ENCODE measurements at places on chromosomes 6 and 20. TPM values are rescaled to one million over a fixed set of nuclear protein-coding genes. Genes with fewer than 3 reads are reported as not detected.

SYNDIG1 gene
- not detected for total RNA-seq

RNGTT gene
- total RNA-seq = 23.1 TPM

CST7 gene
- 700 TPM for total RNA-seq

NOX3 gene
- total RNA-seq = not detected

MATN4 gene
- total RNA-seq = not detected

GRCh38 chr6:134520181-134521115 is 202.5 kb upstream of the SGK1 start:
- H3K4me1 ChIP-seq = peaks cover 3% of the 10 kb centered on the region
- no peak for DNase-seq
- H3K4me3 ChIP-seq = no peak overlapping the region

DNA sequence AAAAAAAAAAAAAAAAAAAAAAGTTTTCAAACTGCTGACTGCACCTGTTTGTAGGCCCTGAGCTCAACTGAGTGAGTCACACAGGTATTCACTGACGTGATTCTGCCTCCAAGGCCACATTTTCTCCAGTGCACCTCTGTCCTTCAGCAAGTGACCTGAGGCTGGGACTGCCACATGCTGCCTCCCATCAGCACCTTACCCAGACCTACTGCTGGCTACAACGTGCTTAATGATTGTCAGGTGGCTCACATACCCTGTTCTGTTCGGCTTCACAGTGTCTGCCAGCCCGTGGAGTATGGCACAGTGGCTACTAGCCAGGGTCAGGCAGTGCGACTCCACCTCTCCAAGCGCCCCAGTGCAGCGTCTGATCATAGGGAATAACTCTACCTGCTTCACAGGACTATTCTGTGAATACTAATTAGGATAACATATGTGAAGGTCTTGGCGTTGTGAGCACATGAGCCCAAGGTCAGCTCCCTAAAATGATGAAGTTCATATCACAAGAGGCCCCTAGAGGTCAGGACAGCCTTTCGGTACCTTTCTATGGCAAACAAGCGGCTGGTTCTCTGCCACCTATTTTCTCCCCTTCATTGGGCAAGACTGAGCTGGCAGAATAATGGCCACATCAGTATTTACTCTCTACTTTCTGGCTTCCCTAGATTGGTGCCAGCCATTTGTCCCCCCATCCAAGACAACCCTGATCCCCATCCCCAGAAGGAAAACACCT is 28.1 kb downstream of the RIPOR3 start:
- peak; percentile 14 for DNase-seq
- H3K4me1 ChIP-seq = no peaks in the 10 kb centered on the region
- no peaks in the 10 kb centered on the region for H3K27me3 ChIP-seq
- H3K36me3 ChIP-seq = no peaks in the 10 kb centered on the region
- no peak overlapping the region for H3K27ac ChIP-seq
- no peak overlapping the region for H3K4me3 ChIP-seq

Data from natural killer cell (primary cell).